ENCODE measurements at places on chromosomes 5 and 9.

DNA sequence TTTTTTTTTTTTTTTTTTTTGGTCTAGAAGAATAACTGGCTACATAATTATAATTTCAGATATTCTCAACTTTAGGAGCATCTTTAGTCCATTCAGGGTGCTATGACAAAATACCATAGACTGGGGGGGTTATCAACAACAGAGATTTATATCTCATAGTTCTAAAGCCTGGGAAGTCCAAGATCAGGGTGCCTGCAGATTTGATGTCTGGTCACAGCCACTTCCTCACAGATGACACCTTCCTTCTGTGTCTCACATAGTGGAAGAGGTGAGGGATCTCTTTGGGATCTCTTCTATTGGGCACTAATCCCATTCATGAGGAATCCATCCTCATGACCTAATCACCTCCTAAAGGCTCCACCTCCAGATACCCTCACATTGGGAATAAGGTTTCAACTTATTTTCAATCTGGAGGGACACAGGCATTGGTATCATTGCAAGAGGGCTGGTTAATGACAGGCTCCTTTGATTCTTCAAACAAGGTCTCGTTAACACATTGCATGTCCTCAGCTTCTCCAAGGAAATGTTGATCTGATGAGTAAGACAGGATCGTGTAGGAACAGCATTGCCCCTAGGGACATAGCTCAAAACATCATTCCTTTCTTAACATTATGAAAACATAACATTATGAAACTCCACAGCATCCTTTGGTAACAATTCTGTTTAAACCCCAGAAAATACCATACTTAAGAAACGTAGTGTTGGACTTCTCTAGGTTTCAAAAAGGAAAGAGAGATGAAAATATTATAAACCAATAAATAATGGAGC, 372.4 kb downstream of the SEMA5A start:
- DNase-seq, result no peak

DNA sequence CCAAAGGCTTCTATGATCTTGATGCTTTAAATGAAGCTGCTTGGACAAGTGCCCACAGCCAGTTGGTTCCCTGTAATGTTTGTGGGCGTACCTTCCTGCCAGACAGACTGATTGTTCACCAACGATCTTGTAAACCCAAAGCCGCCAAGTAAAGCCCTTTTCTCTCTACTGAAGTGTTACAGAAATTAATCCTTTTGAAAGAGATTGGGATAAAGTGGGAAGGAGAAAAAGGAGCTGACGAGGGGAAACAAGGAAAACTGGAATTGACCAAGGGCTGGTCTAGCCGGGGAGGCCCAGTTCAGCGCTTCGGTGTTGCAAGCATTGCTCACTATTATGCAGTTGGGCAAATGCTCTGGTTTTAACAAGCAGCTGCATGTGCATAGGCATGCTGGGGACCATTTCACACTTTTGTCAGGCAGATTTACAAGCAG, 53.2 kb downstream of the ZNF474 start:
- no peak for DNase-seq

DNA sequence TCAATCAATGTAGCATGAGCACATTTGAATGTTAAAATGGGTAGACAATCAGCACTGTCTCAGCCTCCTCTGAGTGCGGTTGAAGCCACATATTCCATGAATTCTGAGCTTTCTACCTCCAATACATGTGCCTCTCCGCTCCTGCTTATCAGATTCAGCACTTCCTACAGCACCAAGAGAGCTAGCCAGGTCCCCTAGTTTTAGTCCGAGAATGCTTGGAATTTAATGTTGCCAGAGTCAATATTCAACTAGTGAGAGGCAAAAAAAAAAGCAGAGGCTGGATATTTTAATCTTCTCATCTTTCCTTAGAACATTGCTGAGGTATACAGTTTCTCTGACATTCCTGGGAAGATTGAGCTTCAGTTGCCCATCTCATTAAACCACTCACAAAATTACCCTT, 1979.1 kb upstream of the CDH9 start:
- DNase-seq, result no peak

- no peak for DNase-seq
These were observed 172.5 kb downstream of the FAM114A2 start for GRCh38 chr5:153866176-153866575.

Measured in stimulated activated CD4-positive, alpha-beta T cell treated with anti-CD3 and anti-CD28 coated beads, Interleukin-4, amount 100 ng/mL, for 24 hours (primary cell).